AG04450 (cell line): ENCODE measurements at places on chromosomes 11 and 22. TPM values are rescaled to one million over a fixed set of nuclear protein-coding genes. Genes with fewer than 3 reads are reported as not detected.

GRCh38 chr11:46249103-46249937, 28.1 kb upstream of the CREB3L1 start:
- no peak for DNase-seq

DNA sequence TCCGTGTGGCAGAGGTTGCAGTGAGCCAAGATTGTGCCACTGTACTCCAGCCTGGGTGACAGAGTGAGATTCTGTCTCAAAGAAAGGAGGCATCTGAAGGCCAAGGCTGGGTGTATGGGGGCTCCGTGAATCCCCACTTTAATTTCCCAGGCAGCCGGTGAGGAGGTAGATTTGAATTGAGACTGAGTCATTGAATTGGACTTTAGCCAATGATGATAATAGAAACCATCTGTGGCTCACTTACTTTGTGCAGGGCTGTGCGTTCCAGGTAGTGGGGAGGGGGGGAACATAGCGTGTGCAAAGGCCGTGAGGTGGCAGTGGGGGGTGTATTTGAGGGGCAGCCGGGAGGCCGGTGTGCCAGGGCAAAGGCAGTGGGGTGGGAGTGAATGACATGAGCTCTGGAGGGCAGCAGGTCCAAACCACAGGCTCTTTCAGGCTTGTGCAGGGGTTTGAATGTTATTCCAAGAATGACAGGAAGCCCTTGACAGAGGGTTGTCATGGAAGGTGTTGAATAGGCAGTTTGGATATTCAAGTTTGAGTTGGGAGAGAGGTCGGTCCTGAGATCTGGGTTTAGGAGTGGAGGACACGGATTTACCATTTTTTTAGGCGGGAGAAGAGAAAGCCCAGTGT, 6.1 kb downstream of the ARHGAP8 start:
- no peak for DNase-seq

DNA sequence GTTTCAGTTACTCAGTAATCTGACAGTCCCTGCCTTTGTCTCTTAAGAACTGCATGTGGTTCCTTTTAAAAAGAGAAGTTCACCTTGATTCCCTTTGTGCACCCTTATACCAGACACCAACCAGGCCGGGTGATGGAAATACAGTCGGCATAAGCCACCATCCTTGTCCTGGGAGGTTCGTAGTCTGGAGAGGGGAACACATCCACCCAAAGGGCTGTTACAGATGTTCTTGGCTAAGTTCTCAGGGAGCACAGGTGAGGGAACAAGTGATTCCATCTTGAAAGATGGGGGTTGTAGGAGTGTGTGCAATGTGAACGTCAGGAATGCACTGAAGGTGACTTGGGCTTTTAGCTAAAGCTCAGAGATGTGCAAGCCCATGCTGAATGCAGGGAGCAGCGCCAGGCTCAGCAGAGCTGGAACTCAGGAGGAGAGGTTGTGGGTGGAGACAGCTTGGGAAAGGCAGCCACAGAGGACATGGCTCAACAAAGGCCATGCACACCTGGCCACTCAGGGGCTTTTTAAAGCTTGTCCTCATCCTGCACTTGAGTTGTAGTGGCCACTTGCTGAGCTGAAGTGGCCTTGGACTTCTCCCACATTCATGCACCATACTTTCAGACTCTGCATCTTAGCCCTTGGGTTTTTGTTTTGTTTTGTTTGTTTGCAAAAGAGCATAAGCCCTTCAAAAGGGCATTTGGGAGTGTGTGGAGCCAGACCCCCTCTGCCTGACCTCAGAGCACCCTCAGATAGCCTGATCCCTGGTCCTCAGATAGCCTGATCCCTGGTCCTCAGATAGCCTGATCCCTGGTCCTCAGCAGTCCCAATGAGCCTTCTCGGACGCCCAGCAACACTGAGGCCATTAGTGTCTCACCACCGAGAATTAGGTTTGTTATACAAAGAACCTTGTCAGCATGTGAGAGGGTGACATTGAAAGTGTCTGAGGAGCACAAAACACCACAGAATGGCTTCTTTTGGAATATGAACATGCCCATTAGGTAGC, 12.7 kb upstream of the TMA7B start:
- DNase-seq, result no peak

- DNase-seq, result no peak
Measured at GRCh38 chr11:62404901-62405300, 13.9 kb upstream of the SCGB1A1 start.

GRCh38 chr11:103682318-103683184, 353.9 kb upstream of the DDI1 start:
- DNase-seq, result peak; percentile 39

DNA sequence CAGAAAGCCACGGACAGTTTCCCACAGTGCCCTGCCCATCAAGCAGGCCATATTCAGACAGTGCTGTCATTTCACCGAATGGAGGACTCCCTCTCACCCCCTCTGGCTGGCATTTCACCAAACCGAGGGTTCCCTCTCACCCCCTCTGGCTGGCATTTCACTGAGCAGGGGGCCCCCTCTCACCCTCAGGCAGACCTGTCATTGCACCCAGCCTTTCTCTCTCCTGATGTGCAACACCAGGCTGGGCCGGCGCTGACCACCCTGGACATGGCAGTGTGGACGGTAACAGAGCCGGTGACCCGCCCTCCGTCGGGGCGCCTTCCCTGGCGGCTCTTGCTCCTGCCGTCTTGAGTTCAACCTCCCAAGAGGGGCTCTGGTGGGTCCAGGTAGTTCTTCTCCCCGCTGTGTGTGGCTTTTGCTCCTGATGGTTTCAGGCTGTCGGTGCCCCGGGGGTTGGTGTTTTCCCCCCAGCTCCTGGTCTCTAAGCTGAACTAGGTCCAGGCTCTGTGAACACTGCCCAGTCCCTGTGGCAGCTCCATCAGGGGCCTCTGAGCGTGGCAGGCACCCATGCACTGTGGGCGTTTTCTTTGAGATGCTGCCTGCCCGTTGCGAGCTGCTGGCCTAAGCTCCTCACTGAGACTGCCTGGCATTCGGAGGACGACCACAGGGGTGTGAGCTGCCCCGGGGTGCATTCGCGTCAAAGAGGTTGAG, 46.9 kb downstream of the SMIM38 start:
- no peak for DNase-seq

GRCh38 chr11:78791964-78792363, 217.3 kb upstream of the NARS2 start:
- DNase-seq, result no peak

DNA sequence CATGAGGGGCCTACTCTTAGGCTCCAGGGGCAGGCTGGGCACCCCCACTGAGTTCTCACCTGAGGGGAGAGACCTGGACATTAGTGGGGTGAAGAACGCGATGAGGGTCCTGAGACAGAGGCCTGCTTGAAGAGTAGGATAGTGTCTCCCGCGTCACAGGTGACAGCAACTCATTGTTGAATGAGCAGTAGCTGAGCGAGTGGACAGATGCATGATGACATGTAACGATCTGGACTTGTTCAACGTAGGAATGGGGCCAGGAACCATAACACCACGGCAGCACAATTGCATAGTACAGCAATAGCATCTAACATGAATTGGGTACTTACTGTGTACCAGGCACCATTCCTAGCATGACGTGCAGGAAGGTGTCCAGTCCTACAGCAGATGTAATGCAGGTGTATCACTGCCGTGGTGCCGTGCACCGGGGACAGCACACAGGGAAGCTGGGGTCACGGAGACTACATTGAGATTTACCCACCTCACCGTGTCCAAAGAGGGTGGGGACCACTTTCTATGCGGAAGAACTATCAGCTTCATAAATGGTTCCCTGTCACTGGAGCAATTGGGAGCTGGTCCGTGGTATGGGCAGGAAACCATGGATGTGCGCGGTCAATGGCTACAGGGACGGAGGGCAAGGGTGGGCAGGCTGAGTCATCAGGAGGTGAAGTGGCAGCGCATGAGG, 1019.1 kb downstream of the TBC1D22A start:
- DNase-seq, result no peak

DNA sequence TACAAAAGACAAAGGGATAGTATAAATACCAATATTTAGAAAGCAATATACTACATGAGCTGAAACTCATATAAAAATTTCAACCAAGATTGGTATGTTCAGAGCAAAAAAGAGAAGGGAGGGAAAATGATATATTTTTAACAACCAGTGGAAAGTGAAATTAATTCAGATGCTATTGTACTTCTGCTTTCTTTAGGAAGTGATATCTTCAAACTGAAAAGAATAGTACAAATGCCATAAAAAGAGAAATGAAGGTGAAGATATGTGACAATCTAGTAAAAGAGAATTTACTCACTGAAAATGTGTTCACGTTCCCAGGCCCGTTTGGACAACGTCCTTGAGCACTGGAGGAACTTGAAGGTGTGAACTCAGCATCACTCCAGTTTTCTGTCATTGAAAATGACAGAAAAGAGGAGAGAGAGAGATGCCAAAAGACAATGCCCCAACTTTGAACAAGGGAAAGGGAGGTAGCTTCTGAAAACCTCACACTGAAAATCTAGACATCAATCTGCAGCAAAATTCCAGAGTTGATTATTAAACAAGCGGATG, 47.5 kb downstream of the SC5D start:
- no peak for DNase-seq

DNA sequence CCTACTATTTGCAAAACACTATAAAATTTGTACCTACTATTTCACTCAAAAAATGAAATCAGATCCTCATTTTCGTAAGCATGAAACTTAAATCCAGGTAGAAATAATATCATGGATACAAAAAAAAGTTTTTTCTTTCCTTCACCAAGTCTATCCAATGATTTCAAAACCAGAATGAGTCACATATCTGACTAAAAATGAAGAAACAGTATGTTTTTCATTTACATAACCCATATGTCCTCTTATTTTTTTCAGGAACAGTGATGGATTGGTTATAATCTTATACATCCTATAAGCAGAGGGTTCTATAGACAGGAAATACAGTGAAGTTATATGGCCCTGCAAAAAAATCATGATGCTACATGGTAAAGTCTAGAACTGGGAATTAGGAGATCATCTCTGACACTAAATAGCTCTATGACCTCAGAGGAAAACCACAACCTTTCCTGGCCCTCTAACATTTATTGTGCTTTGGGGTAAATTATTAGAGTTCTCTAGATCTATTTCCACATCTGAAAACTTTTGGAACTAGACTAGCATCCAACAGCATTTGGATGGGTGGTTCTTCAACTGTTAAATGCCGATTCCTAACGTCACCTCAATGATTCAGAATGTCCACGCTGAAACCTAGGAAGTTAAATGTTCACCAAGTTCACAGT, 10.9 kb downstream of the MTMR2 start:
- DNase-seq, result no peak

DNA sequence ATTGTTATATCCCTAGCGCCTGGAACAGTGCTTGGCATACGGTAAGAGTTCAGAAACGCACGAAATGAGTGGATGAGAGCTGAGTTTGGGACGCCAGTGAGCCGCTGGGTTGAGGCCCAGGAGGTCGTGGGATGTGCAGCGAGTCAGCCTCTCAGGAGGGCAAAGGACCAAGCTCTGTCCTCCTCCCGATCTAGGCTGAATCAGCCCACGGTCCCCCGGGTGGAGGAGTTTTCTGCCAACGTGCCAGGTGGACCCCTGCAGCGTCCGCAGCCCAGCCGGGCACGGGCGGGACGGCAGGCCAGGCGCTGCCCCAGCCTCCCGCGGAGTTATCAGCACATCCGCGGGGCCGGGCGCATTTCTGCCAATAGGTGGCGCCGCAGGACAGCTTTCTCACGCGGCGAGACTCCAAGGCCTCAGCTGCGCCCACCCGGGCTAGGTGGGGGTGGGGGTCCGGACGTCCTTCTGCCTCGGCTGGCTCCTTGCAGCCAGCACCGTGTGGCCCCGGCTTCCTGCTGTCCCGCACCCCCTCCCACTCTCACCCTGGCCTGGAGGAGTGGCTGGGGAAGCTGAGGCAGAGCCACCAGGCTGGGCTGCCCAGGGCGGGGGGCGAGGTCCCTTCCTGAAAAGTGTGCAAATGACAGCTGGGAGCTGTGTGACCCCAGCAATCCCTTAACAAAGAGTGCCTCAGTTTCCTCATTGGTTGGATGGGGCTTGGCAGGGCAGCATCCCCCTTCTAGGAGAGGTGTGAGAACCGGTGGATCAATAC, 2.2 kb upstream of the RPS19BP1 start:
- DNase-seq, result no peak

GRCh38 chr11:108886660-108887009, 221.8 kb downstream of the DDX10 start:
- DNase-seq, result no peak

DNA sequence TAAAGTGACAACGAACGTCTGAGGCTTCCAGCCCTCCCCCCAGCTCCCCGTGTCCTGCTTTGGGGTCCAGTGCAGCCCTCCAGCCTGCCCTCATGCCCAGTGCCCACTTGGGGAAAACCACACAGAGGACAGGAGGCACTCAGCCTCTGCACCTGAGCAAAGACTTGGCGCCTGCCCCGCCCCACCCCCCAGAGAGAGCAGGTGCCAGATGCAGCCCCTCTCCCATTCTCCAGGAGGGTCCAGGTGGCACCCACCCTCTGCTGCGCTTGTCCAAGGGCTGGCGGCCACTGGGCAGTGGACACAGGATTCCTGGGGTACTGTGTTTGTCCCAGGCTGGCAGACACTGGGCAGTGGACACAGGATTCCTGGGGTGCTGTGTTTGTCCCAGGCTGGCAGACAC, 15.7 kb downstream of the RNH1 start:
- no peak for DNase-seq

- peak; percentile 49 for DNase-seq
Measured at GRCh38 chr11:88337987-88338668, 592 bp upstream of the CTSC start.

GRCh38 chr22:44760476-44760875, 8.1 kb downstream of the ARHGAP8 start:
- no peak for DNase-seq

Gene SEC14L2
- polyA plus RNA-seq, result 15.8 and 17.7 TPM in 2 replicates

Gene OR51I1
- polyA plus RNA-seq, result not detected in 2 replicates

Gene PHOX2A
- not detected in 2 replicates for polyA plus RNA-seq

Gene ZNF280B
- 1.6 and 2.3 TPM in 2 replicates for polyA plus RNA-seq

Gene MPZL2
- not detected in 2 replicates for polyA plus RNA-seq

Gene RAPSN
- 0.09 TPM in 1 of 2 replicates, not detected in the other for polyA plus RNA-seq

Gene OR9Q1
- polyA plus RNA-seq, result not detected in 2 replicates
